ENCODE measurements at places on chromosomes 3 and 15.

DNA sequence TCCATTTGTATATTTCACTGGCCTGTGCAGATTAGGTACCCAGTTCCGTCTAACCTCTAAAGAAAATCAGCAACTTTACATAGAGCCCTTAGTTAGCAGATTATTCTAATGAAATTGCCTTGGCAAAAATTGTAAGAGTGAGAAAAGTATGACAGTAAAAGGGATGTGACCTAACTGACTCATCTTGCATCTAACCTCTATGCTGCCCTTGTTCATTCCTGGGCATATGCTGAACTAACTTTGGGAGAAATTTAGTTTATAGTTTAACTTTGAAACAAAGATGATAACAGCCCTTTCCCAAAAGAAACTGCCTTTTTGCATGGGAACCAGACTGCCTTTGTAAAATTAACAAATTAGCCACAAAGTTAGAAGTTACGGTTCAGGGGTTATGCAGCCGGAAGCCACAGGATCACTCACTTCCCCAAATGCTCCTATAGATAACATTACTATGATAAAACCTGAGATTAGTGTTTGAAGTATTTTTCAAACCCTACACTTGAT lies 839.8 kb upstream of the ALCAM start:
- no peak for DNase-seq

DNA sequence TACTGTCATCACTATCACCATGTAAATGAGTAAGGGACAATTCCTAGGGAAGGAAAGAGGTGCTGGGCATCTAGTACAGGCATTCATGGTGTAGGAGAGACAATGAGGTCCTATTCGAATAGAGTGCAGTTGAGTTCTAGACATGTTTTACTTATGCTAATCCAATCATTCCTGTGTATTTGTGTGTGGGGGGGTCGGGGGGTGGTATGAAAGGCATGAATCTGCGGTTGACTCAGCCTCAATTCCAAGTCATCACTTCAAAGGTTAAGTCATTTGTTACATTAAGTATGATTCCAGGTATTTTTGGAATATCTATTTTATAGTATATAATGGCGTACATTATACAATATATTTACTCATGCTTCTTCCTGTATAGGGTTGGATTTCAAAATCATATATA lies 163.1 kb upstream of the GALNT15 start:
- no peak for DNase-seq

- DNase-seq: no peak
Observed at GRCh38 chr3:128254066-128254590, 100.8 kb downstream of the EEFSEC start.

- DNase-seq: no peak
Observed at GRCh38 chr3:189593581-189593980, 37.6 kb upstream of the TP63 start.

- no peak for DNase-seq
Observed at GRCh38 chr3:31092748-31093589, 198.5 kb upstream of the GADL1 start.

DNA sequence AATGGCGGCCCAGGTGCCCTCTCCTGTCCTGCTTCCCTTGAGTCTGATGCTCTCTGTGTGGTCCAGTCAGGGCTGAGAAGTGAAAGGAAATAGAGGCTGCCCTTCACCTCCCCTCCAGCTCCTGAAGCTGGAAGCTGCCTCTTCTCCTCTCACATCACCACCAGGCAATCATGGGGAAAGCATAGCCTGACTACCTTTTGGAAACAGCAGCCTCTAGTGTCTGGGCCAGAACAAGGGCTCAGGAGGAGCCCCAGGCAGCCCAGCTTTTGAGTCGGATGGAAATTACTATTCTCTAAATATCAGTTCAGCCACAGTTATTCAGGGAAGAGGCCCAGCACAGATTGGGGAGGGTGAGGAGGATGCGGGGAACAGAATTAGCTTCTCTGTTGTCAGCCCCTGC lies 43.3 kb upstream of the CCDC174 start:
- DNase-seq: no peak

- no peak for DNase-seq
Observed at GRCh38 chr3:146166415-146166821, 5.4 kb upstream of the PLOD2 start.

- DNase-seq: no peak
Observed at GRCh38 chr3:145219355-145220235, 941.4 kb downstream of the PLOD2 start.

- no peak for DNase-seq
Observed at GRCh38 chr3:22156868-22157267, 405.9 kb upstream of the ZNF385D start.

DNA sequence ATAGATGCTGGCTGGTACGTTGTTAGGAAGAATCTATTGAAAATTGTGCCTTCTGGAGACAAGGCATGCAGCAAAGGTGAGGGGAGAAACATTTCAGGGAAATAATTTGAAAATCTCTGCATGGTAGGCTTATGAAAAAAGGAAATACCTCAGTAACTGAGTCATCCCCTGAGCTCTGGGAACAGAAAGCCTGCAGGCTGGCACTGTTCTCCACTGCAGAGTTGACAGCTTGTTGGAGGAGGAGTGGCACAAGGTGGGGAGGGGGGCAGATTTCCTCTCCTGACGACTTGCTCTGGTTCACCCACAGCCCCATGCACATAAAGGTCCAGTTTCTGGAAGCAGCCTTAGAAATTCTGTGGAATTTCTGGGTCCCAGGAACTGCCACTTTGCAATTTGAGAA lies 179.4 kb downstream of the ABHD5 start:
- peak; percentile 43 for DNase-seq

- DNase-seq: no peak
Observed at GRCh38 chr3:114584734-114585371, 291.0 kb downstream of the TIGIT start.

DNA sequence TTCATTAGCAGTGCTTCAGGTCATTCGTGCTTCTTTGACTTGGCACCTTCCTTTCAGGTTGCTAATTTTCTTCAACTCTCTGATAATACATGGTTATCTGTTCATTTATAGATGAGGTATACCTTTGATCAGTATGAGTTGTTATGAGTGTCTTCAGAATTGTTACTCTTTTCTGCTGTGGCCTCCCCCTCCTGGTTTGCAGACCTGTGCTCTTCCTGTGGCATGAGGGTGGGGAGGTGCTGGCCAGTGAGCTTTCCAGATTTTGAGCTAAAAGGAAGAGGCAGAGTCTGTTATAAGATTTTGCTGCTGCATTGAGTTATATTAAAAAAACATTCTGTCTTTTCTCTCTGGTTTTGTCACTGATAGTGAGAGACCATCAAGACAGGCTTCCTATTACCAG lies 30.8 kb upstream of the GOLGA6L9 start:
- DNase-seq: no peak

DNA sequence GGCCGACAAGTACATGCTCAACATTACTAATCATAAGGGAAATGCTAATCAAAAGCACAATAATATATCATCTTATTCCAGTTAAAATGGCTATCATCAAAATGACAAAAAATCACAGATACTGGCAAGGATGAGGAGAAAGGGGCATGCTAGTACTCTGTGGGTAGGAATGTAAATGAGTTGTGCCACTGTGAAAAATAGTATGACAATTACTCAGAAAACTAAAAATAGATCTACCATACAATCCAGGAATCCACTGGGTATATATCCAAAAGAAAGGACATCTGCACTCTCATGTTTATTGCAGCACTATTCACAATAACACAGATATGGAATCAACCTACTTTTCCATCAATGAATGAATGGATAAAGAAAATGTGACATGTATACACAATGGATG lies 1256.5 kb downstream of the SI start:
- DNase-seq: no peak

DNA sequence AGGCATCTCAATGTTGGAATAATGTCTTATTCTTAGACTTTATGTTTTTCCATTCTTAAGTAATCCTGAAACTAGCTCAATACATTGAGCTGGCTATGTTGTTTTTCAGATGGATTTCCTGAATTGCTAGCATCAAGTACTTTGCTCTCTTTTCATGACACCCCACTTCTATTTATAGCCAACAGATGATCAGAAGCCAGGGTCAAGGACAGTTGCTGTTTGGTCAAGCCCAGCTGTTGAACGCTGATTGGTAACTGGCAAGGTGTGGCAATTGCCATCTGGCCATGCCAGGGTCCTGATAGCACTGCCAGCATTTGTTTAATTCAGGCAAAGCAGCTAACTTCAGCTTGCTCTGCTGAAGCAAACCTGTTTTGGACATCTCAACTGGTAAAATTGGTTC lies 46.2 kb upstream of the PLCL2 start:
- no peak for DNase-seq

DNA sequence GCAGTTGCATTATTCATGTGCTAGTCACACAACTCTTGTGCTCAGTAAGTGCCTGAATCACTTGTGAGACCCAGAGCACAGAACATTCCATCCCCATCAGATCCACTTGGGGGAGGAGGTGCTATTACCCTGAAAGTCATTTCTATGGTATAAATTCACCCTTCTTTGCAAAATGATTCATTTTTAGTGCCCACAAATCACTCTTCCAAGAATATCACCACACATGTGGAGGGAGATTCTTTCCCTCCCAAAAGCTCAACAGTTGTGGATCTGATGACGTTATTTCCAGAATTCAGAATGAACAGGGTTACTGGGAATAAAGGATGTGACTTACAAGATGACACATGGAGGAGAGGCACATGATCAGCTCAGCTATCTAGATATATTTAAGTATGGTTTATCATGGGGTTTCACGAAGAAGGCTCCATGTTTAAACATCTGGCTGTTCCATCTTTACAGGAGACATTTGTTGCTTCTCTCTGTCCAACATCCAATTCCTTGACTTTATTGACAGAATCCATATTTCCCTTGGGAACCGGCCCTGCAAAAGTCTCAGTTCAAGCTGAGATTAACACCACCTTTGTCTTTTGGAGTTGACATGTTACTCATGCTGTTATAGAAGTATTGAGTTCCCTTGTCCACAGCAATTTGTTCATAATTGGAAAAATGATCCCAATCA lies 214.2 kb upstream of the PROK2 start:
- DNase-seq: no peak

- DNase-seq: no peak
Observed at GRCh38 chr3:81760215-81760614, 1.2 kb downstream of the GBE1 start.

DNA sequence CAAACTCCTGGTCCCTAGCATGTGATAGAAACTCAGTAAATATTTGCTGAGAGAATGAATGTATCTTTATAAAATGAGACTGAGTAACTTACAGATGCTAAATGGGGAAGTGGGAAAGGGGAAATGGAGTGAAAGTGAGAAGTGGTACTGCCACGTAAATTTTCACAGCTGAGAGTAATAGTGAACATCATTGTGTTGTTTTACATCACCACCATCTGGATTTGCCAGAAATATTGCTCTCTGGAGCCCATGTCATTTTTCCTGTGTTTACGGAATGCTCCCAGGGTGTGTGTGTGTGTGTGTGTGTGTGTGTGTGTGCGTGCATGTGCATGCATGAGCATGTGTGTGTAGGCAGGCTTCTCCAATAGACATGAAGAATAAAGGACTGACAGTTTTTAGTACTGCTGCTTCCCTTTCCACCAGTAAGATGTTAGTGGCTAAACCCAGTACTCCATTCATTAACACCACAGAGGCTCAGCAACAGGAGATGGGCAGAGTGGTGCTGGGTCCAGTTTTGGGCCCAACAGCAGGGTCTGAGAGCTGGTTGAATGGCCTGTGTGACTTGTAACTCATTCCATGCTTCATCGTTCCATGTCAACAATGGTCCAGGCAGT lies 57.3 kb downstream of the DIPK2A start:
- no peak for DNase-seq
